ENCODE measurements at places on chromosomes 6 and 20. TPM values are rescaled to one million over a fixed set of nuclear protein-coding genes. Genes with fewer than 3 reads are reported as not detected.

The PRRT1 gene
- total RNA-seq = 0.54 TPM

The SNX14 gene
- 80.3 TPM for total RNA-seq

The HNF4A gene
- total RNA-seq = not detected

The NANP gene
- total RNA-seq = 3.2 TPM

The RAD21L1 gene
- not detected for total RNA-seq

The UNC5CL gene
- 2.1 TPM for total RNA-seq

DNA sequence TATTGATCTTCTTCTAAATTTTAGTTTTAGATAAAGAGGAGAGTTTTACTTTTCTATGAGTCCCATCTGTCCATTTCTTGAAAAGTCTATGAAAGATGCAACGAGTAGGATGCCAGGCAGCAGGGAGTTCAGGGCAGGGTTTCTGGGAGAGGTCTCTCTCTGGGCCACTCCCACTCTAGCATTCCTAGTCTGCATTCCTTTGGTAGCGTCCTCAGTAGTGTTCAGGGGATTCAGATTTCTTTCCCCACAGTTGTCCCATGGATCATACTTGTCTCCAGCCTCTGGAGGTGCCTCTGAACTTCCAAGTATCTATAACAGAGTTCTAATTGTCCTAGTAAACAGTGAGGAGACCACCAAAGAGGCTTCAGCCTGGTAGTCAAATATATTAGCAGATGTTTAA lies 225.3 kb downstream of the RIMS1 start:
- no peak overlapping the region for H3K4me3 ChIP-seq
- no peaks in the 10 kb centered on the region for H3K36me3 ChIP-seq
- H3K27ac ChIP-seq = no peak overlapping the region
- H3K4me1 ChIP-seq = no peaks in the 10 kb centered on the region
- H3K27me3 ChIP-seq = no peaks in the 10 kb centered on the region
- no peak for DNase-seq

- no peak overlapping the region for H3K4me3 ChIP-seq
- H3K4me1 ChIP-seq = no peaks in the 10 kb centered on the region
- no peak overlapping the region for H3K27ac ChIP-seq
- no peaks in the 10 kb centered on the region for H3K27me3 ChIP-seq
- no peaks in the 10 kb centered on the region for H3K36me3 ChIP-seq
- no peak for DNase-seq
Observed at GRCh38 chr20:58942549-58942948, 38.5 kb upstream of the NELFCD start.

- H3K27ac ChIP-seq = no peak overlapping the region
- no peaks in the 10 kb centered on the region for H3K4me1 ChIP-seq
- no peaks in the 10 kb centered on the region for H3K27me3 ChIP-seq
- no peak for DNase-seq
- no peaks in the 10 kb centered on the region for H3K36me3 ChIP-seq
- H3K4me3 ChIP-seq = no peak overlapping the region
Observed at GRCh38 chr20:7712661-7713060, 227.6 kb downstream of the HAO1 start.

DNA sequence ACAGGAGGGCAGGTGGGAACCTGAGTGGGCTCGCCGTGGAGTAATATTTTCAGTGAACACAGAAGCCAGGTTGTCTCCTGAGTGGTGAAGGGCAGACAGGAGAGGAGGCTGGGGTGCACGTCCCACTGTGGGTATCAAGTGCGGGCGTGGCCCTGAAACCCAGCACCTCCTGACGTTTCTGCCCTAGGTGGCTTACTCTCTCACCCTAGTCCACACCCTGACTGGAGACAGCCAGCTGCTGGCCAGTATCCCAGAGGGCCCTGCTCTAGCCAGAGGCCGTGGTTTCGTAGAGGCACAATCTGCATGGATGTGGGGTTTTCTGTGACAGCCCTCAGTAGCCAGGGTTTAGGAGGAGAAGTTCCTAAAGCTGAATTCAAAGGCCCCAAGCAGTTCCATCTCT lies 86.7 kb downstream of the TRERF1 start:
- peaks cover 2% of the 10 kb centered on the region for H3K36me3 ChIP-seq
- H3K4me1 ChIP-seq = peaks cover 61% of the 10 kb centered on the region
- no peak overlapping the region for H3K27ac ChIP-seq
- H3K4me3 ChIP-seq = no peak overlapping the region
- DNase-seq = no peak

- peaks cover 14% of the 10 kb centered on the region for H3K36me3 ChIP-seq
- no peaks in the 10 kb centered on the region for H3K27me3 ChIP-seq
- no peak for DNase-seq
- peaks cover 8% of the 10 kb centered on the region for H3K4me1 ChIP-seq
- no peak overlapping the region for H3K4me3 ChIP-seq
- H3K27ac ChIP-seq = no peak overlapping the region
Observed at GRCh38 chr20:4972506-4973251, 28.6 kb downstream of the SLC23A2 start.

DNA sequence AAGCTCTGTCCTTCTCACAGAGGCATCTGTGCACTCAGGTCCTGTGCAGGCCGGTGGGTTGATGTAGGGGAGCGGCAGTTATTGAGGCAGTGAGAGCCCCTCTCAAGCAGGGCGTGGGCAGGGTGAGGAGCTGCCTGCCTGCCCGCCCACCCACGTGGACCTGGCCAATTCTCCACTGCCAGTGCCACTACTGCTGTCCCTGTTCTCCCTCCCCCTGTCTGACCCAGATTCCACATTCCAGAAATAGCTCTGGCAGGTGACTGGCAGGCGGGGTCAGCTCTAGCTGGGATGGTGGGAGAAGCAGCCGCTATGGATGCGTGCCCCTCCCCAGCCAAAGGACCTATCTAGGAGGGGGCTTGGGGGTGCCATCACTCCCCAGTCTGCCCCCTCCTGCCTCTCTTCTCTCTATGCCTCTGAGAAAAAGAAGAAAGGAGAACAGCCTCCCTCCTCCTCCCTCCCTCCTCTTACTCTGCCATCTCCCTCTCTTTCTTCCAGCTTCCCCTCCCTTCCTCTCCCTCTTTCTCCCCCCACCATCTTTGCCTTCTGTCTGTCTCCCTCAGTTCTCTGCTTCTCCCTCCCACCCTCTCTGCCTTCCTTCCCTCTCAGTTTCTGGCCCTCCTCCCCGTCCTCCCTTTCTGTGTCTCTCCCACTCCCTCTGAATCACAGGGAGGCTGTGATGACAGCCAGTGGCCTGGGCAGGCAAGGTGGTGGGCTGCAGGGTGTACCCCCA lies 86.5 kb upstream of the MYL9 start:
- H3K4me1 ChIP-seq = no peaks in the 10 kb centered on the region
- no peak overlapping the region for H3K4me3 ChIP-seq
- no peak overlapping the region for H3K27ac ChIP-seq
- H3K27me3 ChIP-seq = no peaks in the 10 kb centered on the region
- DNase-seq = no peak

DNA sequence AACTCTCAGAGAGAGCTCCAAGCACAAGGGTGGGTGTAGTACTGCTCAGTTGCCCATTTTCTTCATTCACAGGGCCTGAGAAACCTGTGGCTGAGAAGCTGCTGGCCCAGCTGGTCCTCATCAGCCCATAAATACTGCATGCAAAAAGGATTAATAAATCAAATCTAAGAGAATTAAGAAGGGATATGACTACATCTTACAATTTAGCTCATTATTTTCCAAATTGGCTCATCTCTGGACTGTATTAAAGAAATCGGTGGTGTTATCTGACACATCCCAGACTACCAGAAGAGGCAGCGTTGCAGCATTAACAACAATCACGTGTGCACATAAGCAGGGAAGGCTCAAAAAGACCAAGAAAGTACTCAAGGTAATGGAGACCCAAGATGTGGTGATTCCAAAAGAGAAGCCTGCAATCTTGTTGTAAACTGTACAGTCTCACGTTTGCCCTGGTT lies 90.7 kb downstream of the CD24 start:
- H3K27me3 ChIP-seq = no peaks in the 10 kb centered on the region
- H3K4me3 ChIP-seq = no peak overlapping the region
- H3K4me1 ChIP-seq = no peaks in the 10 kb centered on the region
- H3K36me3 ChIP-seq = no peaks in the 10 kb centered on the region

DNA sequence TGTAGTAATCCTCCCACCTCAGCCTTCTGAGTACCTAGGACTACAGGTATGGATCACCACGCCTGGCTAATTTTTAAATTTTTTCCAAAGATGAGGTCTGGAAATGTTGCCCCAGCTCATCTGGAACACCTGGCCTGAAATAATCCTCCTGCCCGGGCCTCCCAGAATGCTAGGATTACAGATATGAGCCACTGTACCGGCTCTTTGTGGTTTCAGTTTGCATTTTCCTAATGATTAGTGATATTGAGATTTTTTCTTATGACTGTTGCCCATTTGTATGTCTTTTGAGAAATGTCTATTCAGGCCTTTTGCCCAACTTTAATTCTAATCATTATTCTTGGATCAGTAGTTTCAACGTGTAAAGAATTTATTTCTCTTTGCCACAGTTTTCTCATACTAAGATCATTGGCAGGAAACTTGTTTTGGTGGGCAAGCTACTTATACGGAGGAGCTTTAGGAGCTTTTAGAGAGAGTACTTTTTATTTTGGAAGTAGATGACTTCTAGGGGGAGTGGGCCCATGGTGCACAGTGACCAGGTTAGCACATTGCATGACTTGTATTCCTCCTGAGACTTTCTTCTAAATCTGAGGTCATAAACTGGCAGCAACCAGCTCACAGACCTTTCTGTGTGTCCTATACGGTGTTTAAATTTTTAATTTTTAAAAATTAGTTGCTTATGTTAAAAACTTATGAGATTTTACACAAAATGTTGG lies 62.3 kb downstream of the STK4 start:
- no peak for DNase-seq
- peaks cover 65% of the 10 kb centered on the region for H3K36me3 ChIP-seq
- H3K4me3 ChIP-seq = no peak overlapping the region
- peaks cover 5% of the 10 kb centered on the region for H3K4me1 ChIP-seq
- H3K27me3 ChIP-seq = no peaks in the 10 kb centered on the region
- no peak overlapping the region for H3K27ac ChIP-seq

- no peak overlapping the region for H3K4me3 ChIP-seq
- no peaks in the 10 kb centered on the region for H3K36me3 ChIP-seq
- H3K4me1 ChIP-seq = no peaks in the 10 kb centered on the region
- no peak overlapping the region for H3K27ac ChIP-seq
- H3K27me3 ChIP-seq = no peaks in the 10 kb centered on the region
Observed at GRCh38 chr6:168030908-168031307, 33.4 kb downstream of the KIF25 start.

DNA sequence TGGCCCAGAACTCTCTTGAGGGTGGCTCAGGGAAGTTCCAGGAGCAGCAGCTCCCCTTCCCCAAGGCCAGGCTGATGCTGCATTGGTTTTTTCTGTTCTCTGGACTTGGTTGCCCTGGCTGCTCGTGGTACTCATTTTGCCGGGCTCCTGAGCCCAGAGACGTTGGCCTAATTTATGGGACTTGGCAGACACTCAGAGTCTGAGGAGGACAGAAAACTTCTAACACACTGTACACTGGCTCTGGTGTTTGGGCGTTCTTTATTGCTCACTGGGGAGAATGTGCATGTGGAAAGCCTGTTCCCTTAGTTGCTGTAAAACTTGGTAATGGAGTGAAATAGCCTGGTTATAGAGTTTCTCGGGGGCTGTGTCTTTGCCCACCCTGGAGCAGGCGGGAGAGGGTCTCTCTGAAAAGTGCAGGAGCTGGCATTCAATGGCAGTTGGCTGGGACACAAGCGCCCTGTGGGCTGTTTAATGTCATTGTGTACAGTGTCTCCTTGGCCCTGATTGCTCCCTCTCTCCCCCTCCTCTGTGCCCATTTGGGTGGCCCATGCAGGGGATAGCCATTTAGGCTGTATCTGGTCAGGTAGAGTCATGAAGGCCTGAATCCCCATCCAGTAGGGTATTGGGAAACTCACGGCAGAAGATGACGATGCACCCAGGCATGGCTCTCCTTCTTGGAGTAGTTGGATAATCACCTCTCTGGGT lies 109.3 kb downstream of the CDC5L start:
- no peaks in the 10 kb centered on the region for H3K4me1 ChIP-seq
- no peaks in the 10 kb centered on the region for H3K36me3 ChIP-seq
- H3K27ac ChIP-seq = no peak overlapping the region
- H3K4me3 ChIP-seq = no peak overlapping the region
- H3K27me3 ChIP-seq = no peaks in the 10 kb centered on the region

- H3K36me3 ChIP-seq = no peaks in the 10 kb centered on the region
- no peak overlapping the region for H3K4me3 ChIP-seq
- H3K27ac ChIP-seq = no peak overlapping the region
- H3K4me1 ChIP-seq = no peaks in the 10 kb centered on the region
- DNase-seq = no peak
- peaks cover 11% of the 10 kb centered on the region for H3K27me3 ChIP-seq
Observed at GRCh38 chr6:148203970-148204369, 138.7 kb upstream of the SASH1 start.

- H3K4me3 ChIP-seq = no peak overlapping the region
- H3K27ac ChIP-seq = no peak overlapping the region
- peaks cover 14% of the 10 kb centered on the region for H3K36me3 ChIP-seq
- DNase-seq = peak; percentile 20
Observed at GRCh38 chr6:2767657-2768524, 2.7 kb downstream of the WRNIP1 start.

DNA sequence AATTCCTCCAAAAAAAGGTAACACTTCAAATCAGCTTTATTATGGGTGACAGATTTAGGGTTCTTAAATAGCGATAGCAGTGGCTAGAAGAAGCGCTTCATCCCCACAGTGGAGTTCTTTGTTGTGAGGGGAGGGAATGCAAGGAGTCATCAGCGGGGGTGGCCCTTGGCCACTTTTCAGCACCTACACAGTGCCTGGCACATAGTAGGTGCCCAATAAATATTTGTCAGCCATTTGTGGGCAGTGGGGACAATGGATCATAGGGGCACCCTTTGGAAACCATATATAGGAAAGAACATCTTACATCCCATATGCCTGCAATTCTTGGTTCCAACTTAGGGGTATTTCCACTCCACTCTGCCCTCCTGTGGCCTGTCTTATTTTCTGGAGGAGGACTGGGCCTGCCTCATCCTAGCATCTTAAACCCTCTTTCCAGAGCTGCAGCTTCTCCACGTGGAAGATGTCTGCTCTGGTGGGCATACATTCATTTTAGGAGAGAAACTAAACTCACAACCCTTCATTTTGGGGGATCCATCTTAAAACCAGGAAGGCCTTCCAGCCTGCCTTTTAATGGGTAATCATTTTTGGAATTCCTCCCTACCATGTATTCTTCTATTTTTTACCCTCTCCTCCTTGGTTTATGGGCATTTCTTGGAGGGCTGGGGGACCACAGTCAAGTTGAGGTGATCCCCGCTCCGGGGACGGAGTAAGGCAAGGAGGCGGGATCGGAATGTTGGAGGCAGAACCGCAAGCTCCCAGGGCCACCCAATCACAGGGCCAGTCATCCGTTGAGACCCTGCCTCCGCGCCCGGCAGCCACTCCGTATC lies 2.6 kb upstream of the GPSM3 start:
- peaks cover 65% of the 10 kb centered on the region for H3K4me1 ChIP-seq
- H3K36me3 ChIP-seq = peaks cover 7% of the 10 kb centered on the region
- H3K4me3 ChIP-seq = peak overlapping the region; percentile 31
- H3K27me3 ChIP-seq = no peaks in the 10 kb centered on the region
- peak overlapping the region; percentile 82 for H3K27ac ChIP-seq
- peak; percentile 70 for DNase-seq

DNA sequence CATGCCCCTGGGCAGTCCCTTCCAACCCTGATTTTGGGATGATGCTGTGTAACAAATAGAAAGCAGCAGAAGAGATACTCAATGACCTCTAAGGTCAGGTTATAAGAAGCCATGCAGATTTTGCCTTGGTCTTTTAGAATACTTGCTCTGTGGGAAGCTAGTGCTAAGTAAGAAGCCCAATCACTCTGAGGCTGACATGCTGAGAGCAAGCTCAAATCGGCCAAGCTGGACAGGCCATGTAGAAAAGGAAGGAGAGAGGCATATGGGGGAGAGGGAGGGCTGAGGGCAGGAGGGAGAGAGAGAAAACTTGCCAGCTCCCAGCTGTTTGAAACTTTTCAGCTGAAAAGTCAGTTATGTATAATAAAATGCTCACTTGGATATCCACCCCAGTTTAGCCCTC lies 1021.6 kb upstream of the MAP3K7 start:
- H3K27me3 ChIP-seq = no peaks in the 10 kb centered on the region
- H3K36me3 ChIP-seq = no peaks in the 10 kb centered on the region

All from natural killer cell (primary cell).